ENCODE measurements at places on chromosomes 5 and 9.

- DNase-seq = no peak
These were observed 857 bp downstream of the ADAM19 start for GRCh38 chr5:157574456-157575380.

- no peak for DNase-seq
These were observed 292.7 kb upstream of the RASA1 start for GRCh38 chr5:86974955-86975354.

DNA sequence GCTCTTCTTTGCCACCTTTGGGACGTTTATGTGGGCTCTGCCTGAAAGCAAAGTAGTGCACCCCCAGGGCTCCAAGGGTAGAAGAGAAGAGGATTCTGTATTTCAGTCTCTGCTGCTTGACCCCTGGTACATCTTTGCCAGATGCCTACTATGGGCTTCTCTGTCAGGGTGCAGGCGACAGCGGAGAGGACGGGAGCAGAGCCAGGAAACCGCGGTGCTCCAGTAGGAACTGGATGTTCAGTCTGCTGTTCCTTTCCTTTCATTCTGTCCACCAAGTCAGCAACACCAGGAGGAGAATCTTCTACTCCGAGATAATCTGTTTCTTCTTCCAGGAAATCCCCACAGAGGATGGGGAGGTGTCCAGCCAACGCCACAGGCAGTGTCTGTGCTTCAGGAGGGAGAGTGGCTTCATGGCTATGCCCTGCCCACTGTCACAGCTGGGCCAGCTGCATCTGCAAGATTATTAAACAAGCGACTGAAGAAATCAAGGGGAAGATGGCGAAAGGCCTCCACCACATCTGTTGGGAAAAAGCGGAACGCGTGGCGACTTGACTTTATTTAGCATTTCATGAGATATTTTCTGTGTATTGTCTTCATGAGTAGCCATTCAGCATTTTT, 398.3 kb downstream of the IRX1 start:
- no peak for DNase-seq

DNA sequence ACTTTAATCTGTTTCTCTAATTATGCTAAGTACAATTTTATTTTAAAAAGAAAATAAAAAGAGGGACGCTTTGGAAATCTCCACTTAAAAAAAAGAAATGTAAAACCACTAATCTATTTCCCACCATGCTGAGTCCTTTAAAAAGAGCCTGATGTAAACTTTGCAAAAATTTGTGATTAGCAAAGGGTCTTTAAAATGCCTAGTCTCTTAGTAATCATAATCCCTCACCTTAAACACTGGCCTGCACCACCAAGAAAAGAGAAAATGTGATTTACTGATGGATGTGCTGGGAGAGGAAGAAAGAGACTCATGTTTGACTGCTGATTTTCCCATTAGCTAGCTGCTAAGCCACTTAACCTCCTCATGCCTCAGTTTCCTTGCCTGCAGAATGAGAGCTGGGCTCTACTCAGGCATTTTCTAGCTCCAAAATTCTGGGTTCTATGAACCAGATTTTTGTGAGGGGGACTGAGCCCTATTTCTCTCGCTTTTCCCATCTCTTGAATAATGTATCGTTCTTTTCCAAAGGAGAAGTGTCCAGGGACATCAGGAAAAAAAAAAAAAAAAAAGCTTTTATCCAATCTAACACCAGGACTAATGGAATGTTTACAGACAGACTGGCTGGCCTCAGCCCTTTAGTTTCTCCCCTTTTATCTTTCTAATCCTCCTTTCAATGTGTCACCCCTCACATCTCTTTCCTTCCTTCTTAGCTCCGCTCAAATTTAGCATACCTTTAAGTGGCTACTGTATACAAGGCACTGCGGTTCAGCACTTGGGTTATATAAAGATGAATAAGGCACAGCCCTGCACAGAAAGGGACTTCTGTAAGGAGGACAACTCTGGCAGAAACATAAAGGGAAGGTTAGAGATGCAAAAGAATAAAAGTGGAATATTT, 312.4 kb downstream of the ARL15 start:
- no peak for DNase-seq

DNA sequence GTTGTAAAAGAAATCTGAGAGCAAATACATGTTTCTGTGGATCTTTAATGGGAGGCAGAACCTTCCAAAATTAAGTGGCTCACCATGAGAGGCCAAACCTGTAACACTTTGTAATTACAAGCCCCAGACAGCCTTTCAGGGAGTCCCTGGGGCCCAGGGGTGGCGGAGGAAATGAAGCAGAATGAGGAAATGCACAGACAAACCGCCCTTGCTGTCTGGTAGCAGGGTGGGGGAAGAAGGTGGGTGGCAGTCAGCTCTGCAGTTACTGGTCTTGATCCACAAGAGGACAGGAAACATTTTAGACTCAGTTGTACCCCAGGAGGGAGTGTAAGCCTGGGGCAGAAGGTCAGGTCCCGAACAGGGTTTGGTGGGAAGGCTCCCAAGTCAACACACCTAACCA, 6.5 kb downstream of the ARL14EPL start:
- DNase-seq = no peak

- DNase-seq = no peak
These were observed 334.4 kb downstream of the GADD45G start for GRCh38 chr9:89939181-89939580.

- DNase-seq = no peak
These were observed 1.1 kb upstream of the BASP1 start for GRCh38 chr5:17216176-17216973.

GRCh38 chr5:142428036-142428772, 103.4 kb upstream of the SPRY4 start:
- DNase-seq = no peak

DNA sequence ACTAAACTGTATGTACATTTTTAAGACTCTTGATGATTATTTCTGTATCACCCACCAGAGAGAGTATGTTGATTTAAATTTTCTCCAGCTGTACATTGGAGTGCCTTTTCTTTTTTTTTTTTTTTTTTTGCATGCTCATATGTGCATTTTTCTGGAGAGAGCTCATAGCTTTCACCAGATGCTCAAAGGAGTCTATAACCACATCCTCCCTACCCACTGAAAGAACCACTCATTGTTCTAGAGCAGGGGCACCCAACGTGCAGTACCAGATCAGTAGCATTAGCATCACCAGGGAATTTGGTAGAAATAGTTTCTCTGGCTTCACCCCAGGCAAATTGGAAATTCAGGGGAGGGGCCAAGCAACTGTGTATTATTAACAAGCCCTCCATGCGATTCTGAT, 53.9 kb upstream of the TMEM171 start:
- DNase-seq = no peak

DNA sequence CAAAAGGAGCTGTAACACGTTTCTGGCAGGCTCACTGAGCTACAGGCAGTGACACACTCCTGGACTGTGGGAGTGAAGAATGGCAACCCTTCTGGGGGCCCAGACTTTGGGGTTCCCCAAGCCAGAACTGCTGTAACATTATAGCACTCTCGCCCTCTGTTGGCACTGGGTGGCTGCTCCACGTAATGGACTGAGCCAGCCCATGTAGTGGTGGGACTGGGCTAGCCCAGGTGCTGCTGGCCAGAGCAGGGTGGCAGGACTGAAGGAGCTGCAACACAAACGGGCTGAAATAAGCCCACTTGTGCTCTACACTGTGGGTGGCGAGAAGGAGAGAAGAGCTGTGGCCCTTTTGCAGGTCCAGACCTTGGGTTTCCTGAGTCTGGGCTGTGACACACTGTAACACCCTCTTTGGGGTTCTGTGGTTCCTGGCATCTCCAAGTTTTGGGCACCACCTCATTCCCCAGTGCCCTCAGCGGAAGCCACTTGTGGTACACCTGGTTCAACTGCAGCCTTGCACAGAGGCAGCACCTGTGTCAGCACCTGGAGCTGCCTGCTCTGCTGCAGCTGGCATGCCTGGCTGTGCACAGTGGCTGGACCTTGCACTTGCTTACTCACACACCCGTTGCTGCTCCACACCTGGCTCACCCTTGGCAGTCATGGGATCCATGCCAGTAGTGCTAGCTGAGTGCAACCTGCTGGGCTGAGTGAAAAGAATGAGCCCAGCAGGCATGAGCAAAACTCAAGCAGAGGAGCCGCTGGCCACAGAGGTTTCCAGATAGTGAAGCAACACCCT, 95.0 kb upstream of the PRR16 start:
- no peak for DNase-seq

GRCh38 chr5:135430135-135430437, 17.1 kb downstream of the DCANP1 start:
- DNase-seq = no peak

GRCh38 chr5:37888476-37888875, 48.6 kb upstream of the GDNF start:
- no peak for DNase-seq

GRCh38 chr5:139951296-139951924, 91.7 kb downstream of the NRG2 start:
- DNase-seq = no peak

- DNase-seq = no peak
These were observed 46.3 kb downstream of the MAST4 start for GRCh38 chr5:66642538-66642937.

- DNase-seq = no peak
These were observed 243.2 kb downstream of the FSTL4 start for GRCh38 chr5:133368916-133369783.

DNA sequence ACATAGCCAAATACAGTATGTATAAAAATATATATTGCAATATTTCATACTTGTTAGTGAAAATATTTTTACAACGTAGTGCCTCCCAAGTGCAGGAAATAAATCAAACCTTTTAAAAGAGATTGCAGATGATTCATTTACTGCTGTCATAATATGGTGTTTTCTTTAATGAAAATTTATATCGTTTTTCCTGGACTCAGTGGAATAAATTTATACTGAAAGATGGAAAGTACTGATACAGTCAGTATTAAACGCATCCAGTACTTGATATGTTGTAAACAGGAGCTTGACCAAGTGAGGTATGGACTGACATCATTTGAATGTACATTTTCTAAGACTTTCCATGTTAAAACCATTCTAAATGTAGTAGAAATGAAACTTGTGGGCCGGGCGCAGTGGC, 143.4 kb upstream of the ZNF608 start:
- DNase-seq = no peak

GRCh38 chr5:82222597-82223574, 55.3 kb downstream of the RPS23 start:
- no peak for DNase-seq

DNA sequence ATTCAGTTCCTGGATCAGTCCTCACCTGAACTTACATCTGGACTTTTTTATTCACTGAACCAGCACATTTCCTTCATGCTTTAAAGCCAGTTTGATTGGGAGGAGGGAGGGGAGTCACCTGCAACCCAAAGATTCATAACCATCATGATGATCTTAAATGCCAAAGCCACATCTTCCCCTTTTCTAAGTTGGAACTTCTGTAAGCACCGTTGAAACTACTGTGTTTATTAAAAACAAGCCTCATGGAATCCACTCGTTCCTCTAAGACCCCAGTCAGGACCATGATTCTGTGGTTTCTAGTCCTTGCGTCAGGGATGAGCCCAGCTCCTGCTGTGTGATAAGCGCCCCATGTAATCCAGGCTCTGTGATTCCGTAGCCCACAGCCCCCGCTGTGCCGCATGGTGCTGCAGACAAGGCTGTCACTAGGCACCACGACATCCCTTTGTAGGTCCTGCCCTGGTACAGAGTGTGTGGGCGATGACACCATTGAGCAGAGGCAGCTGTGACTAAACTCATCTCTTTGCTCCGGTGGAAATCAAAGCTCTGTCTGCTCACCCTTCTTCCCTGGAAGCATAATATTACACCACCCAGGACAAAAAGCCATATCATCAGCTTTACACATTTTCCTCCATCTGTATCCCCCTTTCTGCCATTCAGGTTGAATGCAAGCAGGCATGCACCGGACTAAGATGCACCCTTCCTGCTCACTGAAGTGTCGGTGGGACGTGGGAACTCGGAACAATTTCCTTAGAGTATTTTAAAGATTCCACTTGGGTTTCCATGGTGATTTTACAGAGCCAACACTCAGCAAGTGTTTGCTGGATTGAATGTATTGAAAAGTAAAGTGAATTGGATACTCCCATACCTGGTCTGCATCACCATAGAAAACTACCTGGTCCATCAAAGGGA, 132.0 kb upstream of the FSTL4 start:
- DNase-seq = no peak

Measured in stimulated activated CD4-positive, alpha-beta T cell treated with anti-CD3 and anti-CD28 coated beads, TNF-alpha, amount 100 ng/mL, for 4 hours (primary cell).